ENCODE measurements at places on chromosomes 11 and 22.

DNA sequence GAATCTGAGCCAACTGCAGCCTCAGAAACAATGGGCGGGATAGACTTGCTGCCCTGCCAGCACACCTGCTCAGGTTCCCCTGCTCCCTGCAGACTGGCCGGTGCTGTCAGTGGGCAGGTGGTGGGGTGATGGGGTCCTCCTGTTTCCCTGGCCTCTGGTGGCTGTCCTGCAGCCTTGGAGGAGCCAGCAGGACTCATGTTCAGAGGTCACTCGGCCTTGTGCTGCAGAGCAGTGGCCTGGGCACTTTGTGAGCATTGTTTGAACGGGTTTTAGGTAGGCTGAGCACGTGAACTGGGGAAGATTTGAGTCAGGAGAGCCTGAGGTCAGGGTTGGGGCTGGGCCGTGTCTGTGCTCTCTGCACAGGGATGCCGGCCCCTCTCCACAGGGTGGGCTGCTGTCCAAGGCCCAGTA is 17.6 kb downstream of the PPIL2 start:
- DNase-seq, result no peak

- DNase-seq, result no peak
These were observed 3.2 kb upstream of the WNT11 start for GRCh38 chr11:76209375-76209972.

GRCh38 chr11:134665188-134665535 is 253.1 kb upstream of the B3GAT1 start:
- DNase-seq, result no peak

DNA sequence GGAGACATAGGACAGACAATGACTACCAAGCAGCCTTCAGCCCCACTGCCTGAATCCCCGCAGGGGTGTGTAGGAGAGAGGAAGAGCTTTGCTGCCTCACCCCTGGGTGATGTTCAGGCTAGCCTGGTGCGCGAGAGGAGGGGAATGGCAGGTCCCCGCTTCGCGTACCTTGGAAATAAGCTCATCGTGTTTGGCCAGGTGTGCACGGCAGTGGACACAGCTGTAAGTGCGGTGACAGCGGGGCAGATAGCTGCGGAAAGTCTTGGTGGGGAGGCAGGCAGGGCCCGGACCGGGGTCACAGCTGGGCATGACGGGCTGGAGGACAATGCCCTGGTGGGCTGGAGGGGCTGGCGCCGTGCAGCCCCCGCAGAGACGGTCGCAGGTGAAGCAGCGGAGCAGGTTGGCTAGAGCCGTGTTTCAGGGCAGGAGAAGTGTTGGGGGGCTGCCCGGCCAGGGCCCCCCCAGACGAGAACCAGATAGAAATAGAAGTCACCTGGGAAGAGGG is 2.9 kb downstream of the YPEL4 start:
- DNase-seq, result no peak

GRCh38 chr11:5546457-5546856 is 1.9 kb downstream of the OR52H1 start:
- no peak for DNase-seq

DNA sequence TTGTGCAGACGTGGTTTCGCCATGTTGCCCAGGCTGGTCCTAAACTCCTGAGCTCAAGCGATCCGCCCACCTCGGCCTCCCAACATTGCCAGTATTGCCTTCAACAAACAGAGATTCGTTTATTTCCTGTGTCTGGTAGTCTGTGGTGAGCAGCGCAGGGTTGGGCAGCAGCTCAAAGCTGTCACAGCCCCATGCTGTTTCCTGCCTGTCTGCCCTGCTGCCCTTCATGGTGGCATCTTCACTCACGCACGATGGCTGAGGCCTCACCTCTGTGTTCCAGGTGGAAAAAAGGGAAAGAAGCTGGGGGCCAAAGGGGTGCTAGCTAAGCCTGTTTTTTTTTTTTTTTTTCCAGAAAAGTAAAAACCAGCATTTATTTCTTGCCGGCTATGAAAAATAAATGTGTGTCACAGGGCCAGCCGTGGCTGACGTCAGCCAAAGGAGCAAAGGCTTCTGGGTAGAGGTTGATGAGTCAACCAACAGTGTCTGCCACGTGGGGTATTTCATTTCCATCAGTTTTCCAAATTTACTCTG is 28.8 kb downstream of the TBC1D22A start:
- DNase-seq, result no peak

- no peak for DNase-seq
These were observed 76.4 kb downstream of the LIF start for GRCh38 chr22:30170129-30170528.

DNA sequence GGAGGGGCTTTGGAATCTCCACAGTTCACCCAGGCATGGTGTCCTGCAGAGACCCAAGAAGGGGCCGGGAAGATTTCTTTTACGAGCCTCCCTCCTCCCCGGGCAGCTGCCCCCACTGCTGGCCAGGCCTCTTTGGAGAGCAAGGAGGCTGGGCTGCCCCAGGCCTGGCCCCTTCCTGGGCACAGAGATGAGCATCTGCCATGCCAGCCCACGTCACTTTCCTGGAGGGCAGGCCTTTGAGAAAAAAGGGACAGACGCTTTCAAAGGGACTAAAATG is 60.5 kb upstream of the FGF3 start:
- peak; percentile 29 for DNase-seq

DNA sequence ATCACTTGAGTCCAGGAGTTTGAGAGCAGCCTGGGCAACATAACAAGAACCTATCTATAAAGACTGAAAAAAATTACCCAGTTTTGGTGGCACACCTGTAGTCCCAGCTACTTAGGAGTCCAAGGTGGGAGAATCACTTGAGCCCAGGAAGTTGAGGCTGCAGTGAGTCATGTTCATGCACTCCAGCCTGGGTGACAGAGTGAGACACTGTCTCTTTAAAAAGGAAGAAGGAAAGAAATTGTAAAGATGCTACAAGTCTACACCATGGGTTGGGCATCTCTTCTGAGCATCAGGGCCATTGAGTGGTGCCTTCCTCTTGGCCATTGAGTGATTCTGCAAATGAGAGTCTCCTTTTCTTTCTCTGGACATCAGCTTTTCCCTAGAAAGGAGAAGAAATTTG is 15.7 kb upstream of the MTMR3 start:
- no peak for DNase-seq

- peak; percentile 72 for DNase-seq
These were observed 97.5 kb upstream of the ALX4 start for GRCh38 chr11:44407211-44407996.

GRCh38 chr11:1050581-1051355 is 14.2 kb upstream of the MUC6 start:
- peak; percentile 77 for DNase-seq

DNA sequence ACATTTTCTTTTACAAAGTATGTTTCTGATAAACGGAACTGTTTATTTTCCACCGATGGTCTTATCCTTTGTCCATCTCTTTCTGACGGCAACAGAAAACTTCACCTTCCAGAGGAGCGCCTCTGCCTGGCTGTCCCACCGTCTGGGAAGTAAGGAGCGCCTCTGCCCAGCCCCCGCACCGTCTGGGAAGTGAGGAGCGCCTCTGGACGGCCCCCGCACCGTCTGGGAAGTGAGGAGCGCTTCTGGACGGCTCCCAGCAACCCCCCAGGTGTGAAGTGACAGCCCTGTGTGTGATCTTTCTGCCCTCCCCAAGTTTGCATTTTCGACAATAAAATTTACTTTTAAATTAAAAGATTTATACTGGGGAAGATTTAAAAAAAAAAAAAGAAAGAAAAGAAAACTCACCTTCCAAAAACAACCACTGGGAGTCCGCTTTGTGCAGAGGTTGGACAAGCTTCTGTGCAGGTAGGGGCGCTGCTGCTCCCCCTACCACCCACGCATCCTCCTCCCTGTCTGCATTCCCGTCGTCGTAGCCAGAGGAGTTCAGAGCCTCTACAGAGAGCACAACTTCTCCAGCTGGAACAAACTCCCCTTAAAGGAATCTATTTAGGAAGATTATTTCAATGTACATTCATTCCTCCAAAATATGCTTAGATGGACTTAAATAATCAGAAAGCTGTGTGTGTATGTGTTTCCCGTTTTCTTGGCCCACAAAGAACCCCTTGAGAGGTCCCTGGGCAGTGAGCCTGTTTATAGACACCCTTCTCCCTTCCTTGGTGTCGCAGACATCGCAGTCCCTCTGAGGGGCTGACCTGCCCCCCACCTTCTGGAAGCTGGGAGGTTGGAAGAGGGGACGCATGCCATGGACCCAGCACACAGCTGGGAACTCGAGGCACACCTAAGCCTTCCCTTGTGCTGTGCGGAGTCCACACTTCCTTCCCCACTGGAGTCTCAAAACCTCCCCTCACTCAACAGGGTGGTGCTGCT is 849 bp upstream of the APOBEC3B start:
- DNase-seq, result no peak

- DNase-seq, result peak; percentile 82
These were observed 703 bp downstream of the ABTB2 start for GRCh38 chr11:34356913-34357700.

GRCh38 chr11:55942785-55943392 is 6.7 kb upstream of the OR5I1 start:
- DNase-seq, result no peak

DNA sequence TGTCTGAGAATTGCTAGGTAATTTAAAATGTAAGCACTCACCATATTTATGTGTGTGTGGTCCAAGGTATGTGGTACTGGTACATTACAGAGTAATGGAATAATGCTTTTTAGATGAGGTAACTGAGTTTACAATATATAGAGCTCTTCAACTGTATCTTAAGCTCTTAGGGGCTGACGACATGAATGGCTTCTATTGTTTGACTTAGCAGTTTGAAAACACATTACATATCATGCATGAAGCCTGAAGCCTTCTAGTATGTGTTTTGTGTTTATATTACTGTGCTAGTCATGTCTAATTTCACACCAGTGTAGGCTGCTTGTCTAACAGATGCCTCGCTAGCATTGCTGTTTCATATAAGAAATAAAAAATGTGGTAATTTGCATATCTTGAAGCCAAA is 37.2 kb downstream of the GAS2 start:
- DNase-seq, result no peak

GRCh38 chr22:39746600-39747262 is 146.8 kb downstream of the ENTHD1 start:
- no peak for DNase-seq

GRCh38 chr11:104073950-104074705 is 37.7 kb downstream of the DDI1 start:
- DNase-seq, result no peak

- no peak for DNase-seq
These were observed 8.0 kb downstream of the TUBGCP6 start for GRCh38 chr22:50236731-50237409.

DNA sequence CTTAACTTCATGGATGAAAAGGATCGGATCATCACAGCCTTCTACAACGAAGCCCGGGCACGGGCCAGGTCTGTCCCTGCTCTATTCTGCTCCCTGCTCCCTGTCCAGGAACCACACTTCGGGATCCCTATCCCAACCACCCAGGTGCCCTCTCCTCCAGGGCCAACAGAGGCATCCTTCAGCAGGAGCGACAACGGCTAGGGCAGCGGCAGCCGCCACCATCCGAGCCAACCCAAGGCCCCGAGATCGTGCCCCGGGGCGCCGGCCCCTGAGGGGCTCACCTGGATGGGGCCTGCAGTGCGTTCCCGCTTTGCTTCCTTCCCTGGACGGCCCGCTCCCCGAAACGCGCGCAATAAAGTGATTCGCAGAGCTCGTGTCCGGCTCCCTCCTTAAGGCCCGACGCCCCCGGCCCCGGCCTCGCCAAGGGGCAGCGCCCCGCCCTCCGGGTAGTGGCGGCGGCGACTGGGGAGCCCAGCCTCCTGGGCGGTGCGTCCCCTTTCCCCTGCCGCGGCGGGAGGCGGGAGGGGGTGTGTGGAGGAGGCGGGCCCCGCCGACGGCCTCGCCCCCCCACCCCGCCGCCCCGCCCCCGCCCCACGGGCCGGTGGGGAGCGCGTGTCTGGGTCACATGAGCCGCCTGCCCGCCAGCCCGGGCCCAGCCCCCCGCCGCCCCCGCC is at the start of gene VEGFB:
Gene VEGFB (plus strand): TSS at position 672 of the 674 bp plus-strand sequence. CDS start 250 bp downstream, outside the sequence.
- peak; percentile 88 for DNase-seq

GRCh38 chr11:17735818-17736578 is 1.4 kb downstream of the KCNC1 start:
- peak; percentile 46 for DNase-seq

DNA sequence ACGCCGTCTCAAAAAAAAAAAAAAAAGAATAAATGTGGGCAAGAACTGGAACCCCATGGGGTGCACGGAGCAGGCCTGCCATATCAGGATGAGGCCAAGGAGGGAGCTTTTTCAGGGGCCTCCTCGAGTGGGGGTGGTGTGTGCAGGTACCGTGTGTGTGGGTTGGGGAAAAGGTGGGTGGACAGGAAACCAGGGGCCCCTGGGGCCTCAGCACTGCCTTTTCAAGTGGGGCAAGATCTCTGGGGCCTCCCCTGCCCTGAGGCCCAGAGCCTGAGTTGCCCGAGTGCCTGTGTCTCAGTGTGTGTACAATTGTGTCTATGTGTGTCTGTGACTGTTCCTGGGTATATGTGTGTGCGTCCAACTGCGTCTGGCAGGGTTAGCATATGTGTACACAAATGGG is 23.8 kb downstream of the TEF start:
- no peak for DNase-seq

GRCh38 chr11:67632175-67632981 is 2.6 kb upstream of the NUDT8 start:
- DNase-seq, result no peak

- no peak for DNase-seq
These were observed 18.6 kb downstream of the TREH start for GRCh38 chr11:118660681-118661424.

DNA sequence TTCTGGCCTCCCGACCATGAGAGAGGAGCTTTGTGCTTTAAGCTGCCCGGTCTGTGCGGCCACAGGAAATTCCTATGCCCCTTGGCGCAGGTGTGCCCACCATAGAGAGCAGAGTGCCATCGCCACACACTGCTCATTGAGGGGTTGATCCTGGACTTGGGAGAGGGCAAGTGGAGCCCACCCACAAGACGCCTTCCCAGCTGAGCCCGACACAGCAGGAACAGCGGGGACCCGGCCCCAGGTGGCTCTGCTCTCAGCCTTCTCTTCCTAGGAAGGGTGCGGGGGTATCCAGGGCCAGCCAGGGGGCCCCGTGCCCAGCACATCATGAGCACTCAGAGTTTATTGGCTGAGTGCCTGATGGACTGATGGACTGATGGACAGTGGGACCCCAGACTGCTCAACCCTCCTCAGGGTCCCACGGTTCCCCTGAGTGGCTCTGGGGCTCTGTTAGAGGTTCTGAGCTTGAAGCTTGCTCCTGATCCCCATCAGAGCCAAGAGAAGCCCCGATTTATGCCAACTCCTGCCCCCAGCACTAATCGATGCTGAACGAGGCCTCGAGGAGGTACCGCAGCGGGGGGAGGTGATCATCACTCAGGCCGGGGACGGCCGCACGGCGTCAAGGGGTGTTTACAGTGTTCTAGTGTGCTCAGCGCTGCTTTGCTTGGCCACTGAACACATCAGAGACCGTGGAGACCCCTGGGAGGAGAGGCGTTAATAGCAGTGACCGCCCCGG is 13.5 kb upstream of the MRGPRD start:
- peak; percentile 66 for DNase-seq

GRCh38 chr11:35955636-35956035 is 11.8 kb downstream of the LDLRAD3 start:
- no peak for DNase-seq

- DNase-seq, result no peak
These were observed 3.9 kb downstream of the MALAT1 start for GRCh38 chr11:65502555-65503367.

DNA sequence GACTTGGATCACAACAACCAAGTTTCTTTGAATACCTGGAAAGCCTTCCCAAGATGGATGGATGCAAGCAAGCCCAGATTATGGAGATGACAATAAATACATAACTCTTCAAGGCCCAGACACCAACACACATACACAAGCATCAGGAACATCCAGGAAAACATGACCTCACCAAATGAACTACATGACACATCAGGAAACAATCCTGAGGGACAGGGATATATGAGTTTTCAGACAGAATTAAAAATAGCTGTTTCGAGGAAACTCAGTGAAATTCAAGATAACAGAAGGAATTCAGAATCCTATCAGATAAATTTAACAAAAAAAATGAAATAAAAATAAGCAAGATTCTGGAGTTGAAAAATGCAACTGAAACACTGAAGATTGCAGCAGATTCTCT is 659.4 kb downstream of the METTL15 start:
- DNase-seq, result no peak

Data from cardiac septum (tissue), 1 donor.